ENCODE measurements at places on chromosomes 4 and X. TPM values are rescaled to one million over a fixed set of nuclear protein-coding genes. Genes with fewer than 3 reads are reported as not detected.

Gene UGT2B10
- not detected for total RNA-seq

Gene ASB9
- total RNA-seq = 7.6 TPM

Gene BMPR1B
- total RNA-seq = under 0.01 TPM

Gene TMEM150C
- 3.0 TPM for total RNA-seq

Gene NAT8L
- 0.09 TPM for total RNA-seq

Gene NHSL2
- total RNA-seq = 21.1 TPM

Gene TRPC5OS
- total RNA-seq = not detected

Gene SCD5
- total RNA-seq = 37.3 TPM

Gene CCNA2
- total RNA-seq = 52.5 TPM

Gene TLR6
- total RNA-seq = 1.1 TPM

Gene LRCH2
- total RNA-seq = 3.2 TPM

Gene DSPP
- total RNA-seq = not detected

Gene RLIM
- total RNA-seq = 44.9 TPM

Gene CRLF2
- total RNA-seq = not detected

Gene SPANXN3
- not detected for total RNA-seq

Gene DUSP9
- total RNA-seq = under 0.01 TPM

Gene HMGB3
- 35.4 TPM for total RNA-seq

Gene TBC1D8B
- 3.3 TPM for total RNA-seq

Gene SLC10A7
- total RNA-seq = 5.8 TPM

Gene RS1
- total RNA-seq = not detected

Gene TMSB15C
- total RNA-seq = 3.6 TPM

Gene CPZ
- total RNA-seq = not detected

Gene PRIMPOL
- 14.0 TPM for total RNA-seq

All from endothelial cell of coronary artery (primary cell).